ENCODE measurements at places on chromosomes 5 and 9.
A peak's percentile ranks its signal among the peaks of the same experiment; 100 is the strongest.

DNA sequence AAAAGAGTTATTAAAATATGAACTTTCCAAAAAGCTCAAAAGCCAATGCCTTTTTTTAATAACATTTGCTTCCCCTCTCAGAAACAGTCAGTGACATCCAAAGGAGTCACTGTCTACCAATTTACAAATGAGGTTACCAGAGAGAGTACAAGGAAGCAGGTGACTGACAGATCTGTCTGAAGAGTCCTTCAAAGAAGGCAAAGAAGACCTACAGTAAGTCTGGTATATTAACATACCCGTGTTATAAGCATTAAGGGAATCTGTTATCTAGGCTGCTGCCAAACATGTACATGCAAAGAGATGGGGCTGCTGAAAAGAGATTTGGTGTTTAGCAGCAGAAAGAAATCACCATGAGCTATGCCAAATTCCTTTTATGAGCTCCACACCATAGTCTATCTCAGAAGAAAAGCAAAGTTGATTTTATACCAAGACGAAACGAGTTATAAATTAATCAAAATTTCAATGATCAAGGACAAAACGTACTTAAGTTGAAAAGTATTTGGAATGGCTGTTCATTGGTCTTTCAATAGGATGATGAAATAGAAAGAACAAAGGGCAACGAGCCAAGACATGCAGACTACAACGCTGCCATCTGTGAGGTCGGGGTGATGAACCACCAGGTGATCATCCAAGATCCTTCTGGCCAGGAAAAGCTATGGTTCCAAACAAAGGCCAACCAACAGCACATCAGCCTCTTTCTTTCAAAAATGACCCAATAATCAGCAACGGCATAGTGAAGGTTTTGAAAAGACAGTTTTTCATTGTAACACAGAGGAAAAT lies 8.1 kb downstream of the PRELID2 start:
- no peak for DNase-seq

GRCh38 chr5:78734950-78735349 lies 86.4 kb upstream of the LHFPL2 start:
- DNase-seq, result no peak

DNA sequence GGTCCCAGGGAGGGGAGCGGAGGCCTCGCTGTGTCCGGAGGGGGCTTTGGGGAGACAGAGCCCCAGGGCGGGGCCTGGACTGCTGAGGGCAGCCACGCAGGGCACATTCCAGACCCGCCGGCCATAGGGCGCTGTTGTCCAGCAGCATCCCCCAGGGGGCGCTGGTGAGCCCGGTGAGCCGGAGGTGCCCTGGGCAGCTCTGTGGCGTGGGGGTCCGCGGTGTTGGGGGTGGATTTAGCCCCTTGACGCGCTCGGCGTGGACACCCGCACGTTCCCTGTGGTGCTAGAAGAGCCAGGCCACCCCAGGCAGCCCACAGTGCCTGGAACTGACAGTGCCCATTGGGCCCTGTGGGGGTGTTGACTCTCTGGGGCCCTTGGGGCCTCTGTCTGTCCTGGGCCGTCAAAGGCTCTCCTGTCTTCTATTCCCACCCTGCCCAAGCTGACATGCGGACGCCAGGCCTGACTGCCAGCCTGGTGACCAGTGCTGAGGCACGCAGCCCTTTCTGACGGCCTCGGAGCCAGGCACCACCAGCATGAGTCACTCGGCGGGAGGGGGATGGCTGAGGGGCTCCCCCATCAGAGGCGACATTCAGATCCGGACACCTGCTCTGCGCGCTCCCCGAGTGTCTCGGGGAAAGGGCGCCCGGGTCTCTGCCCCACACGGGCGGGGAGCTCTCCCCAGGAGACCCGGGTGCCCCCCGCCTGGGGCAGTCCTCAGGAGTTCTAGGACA lies 23.9 kb downstream of the TPPP start:
- DNase-seq, result peak; percentile 68

GRCh38 chr5:54702470-54702869 lies 184.9 kb downstream of the SNX18 start:
- DNase-seq, result no peak

DNA sequence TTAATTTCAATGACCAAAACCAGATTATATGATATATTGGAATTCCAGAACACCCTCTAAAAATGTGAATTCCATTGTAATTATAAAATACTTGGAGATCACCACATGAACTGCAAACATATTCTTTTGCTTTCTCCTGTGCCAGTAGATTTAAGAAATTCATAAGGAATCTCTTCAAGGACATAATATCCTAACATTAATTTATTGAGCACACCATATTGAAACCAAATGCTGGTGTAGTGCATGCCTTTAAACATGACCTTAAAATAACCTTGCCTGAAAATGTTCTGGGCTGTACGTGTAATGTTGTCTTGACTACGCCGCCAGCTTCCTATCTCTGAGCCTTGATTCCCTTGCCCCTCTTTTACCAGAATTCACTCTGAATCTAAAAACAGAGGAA lies 205.0 kb upstream of the ACTBL2 start:
- no peak for DNase-seq

GRCh38 chr9:134163371-134164196 lies 780 bp downstream of the RNU6ATAC start:
- DNase-seq, result peak; percentile 70

DNA sequence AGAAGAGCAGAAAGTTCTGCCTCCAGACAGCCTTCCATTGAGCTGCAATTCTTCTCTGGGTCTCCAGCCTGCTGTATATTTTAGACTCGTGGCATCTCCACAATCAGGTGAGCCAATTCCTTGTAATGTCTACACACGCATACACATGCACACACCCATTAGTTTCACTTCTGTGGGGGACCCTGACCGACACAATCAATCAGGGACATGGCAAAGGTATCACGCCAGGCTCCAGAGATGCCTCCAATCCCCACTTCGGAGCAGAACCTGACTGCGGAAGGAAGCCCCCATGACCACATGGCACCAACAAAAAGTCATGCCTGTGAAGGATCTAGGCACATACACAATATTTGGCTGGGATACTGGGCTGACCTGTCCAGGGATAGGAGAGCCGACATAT lies 21.4 kb downstream of the SEMA4D start:
- no peak for DNase-seq

DNA sequence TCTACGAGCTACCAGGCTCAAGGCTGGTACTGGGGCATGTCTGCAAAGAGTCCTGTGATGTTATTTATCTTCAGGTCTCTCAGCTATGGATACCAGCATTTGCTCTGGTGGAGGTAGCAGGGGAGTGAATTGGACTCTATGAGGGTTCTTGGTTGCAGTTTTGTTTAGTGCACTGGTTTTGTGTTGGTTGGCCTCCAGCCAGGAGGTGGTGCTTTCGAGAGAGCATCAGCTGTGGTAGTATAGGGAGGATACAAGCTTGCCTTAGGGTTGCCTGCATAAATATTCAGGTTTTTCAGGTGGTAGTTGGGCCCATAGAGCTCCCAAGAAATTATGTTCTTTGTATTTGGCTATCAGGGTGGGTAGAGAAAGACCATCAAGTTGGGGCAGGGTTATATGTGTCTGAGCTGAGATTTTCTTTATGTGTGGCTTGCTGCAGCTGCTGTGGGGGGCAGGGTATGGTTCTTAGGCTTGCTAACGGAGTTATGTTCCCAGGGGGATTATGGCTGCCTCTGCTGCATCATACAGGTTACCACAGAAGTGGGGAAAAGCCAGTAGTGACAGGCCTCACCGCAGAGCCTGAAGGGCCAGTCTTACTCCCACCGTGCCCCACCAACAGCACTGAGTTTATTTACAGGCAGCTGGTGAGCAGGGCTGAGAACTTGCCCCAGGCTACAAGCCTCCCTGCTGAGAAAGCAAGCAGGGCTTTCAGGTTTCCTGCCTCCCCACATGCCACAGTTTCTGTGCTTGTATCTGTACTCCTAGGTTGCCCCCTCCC lies 9.7 kb upstream of the RIOK2 start:
- no peak for DNase-seq

- no peak for DNase-seq
Measured at GRCh38 chr5:9712506-9712905, 82.4 kb upstream of the TAS2R1 start.

- no peak for DNase-seq
Measured at GRCh38 chr5:143652108-143652700, 159.8 kb upstream of the HMHB1 start.

DNA sequence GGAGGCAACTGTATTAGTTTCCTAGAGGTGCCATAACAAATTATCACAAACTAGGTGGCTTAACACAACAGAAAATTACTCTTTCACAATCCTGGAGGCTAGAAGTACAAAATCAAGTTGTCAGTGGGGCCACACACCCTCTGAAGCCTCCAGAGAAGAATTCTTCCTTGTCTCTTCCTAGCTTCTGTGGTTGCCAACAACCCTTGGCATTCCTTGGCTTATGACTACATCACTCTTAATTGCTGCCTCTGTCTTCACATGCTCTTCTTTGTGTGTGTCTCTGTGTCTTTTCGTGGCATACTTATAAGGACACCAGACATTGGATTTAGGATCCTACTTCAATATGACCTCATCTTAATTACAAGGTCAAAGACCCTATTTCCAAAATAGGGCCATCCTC lies 327.5 kb downstream of the CHSY3 start:
- no peak for DNase-seq

DNA sequence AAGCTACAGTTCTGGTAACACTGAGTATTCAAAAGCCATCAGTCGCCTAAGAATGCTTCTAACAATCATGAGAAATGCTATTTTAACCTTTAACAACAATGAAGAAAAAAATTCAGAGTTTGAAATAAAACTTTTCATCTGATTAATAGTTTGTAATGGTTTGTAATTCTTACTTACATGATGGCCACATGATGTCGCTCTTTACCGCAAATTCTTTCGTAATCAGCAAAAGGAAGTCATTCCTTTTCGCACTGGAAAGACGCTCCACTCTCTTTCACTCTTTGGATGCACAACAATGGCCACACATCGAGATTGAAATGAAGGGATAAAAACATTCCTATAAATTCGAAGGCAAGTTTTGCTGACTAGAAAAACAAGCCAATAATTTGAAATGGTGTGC lies at the start of gene PCDHA7:
PCDHA7 (plus strand) TSS at position 277 of the 400 bp plus-strand sequence; CDS start at position 392, 115 bp downstream.
- DNase-seq, result no peak

DNA sequence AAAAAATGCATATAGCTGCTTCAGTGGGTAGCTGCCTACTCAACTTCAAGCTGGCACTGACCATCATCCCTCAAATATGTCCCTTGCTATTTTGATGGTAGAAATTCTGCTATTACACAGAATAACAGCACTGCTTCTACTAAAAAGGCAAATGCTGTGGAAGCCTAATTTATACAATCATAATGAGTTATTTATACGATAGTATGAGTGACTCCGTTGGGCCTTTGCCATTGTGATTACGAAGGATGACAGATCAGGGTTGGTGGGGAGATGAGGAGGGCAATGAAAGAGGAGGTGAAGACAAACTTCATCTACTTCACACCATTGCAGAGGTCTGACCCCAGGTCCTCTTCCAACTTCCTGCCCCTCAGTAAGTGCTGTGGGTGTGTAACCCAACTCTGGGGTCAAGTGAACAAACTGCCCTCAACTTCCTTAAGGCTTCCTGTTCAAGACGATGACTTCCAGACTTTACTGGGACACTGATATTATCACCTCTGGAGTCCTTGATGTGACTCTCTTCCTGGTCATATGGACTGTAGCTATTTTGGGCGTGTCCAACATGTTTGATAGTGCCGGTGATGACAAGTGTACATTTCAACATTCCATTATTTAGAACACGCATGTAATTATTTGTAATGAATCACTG lies 74.1 kb upstream of the RPS23 start:
- no peak for DNase-seq

DNA sequence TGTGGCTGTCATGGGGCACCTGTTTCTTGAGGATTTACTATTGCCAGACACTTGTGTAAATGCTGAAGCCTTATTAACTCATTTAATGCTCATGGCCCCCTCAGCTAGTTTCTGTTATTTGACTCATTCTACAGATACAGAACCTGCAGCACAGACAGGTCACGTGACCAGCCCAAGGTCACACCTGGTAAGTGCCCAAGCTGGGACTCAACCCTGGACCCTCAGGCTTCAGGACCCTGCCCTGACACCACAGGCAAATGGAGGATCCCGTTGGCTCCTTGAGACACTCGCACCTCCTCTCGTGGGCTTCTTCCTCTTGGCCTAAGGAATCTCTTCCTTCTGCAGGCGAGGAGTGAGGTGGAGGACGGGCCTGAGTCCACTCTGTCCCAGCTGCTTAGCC lies 10.6 kb upstream of the NEURL1B start:
- no peak for DNase-seq

- DNase-seq, result peak; percentile 21
Measured at GRCh38 chr9:6413365-6414246, 607 bp downstream of the UHRF2 start.

DNA sequence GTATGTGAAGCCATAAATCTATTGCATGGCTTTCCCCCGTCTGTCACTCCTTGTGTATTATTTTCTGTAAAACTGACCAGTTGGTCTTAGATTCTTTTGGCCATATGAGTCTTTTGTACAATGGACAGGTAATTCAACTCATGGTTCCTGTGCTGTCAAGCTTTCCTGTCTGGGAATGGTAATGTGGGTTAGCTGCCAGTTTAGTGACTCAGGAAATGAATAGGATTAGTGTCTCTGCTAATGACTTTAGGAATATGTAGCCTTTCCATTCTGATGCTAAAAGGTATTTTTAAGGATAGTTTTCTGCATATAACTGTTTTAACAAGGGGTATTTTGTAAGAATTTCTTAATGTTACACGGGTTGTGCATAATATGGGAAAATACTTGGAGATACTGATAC lies 182.7 kb downstream of the PBX3 start:
- DNase-seq, result no peak

- no peak for DNase-seq
Measured at GRCh38 chr5:136001466-136001981, 27.3 kb upstream of the TGFBI start.

- DNase-seq, result no peak
Measured at GRCh38 chr9:90001747-90002146, 396.9 kb downstream of the GADD45G start.

- no peak for DNase-seq
Measured at GRCh38 chr9:114321759-114322158, 1.1 kb upstream of the ORM1 start.
